ENCODE measurements at places on chromosomes 3 and 15. TPM values are rescaled to one million over a fixed set of nuclear protein-coding genes. Genes with fewer than 3 reads are reported as not detected.

- DNase-seq = no peak
These were observed 2.5 kb downstream of the RORA start for GRCh38 chr15:61226361-61227256.

- DNase-seq = no peak
These were observed 10.2 kb downstream of the CTDSPL start for GRCh38 chr3:37871858-37872257.

GRCh38 chr3:48112813-48113212, 75.4 kb downstream of the CDC25A start:
- DNase-seq = no peak

Gene OCA2
- 0.27 TPM for total RNA-seq

Gene THPO
- total RNA-seq = 0.55 TPM

DNA sequence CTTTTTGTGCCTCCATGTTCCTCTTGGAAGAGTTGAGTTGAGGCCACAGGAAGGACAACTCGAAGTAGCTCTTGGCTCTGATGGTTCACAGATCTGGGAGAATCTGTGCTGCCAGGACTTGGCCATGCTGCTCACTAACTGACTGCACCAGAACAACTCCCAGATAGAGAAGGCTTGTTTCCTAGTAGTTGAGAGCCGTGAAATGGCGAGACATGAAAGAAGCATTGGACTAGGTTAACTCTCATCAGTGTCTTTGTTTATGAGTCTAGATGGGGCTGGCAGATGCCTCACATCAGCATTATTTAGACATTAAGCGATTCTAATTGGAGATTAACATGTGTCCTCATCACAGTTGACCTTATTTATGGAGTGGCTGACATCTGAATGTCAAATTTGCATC, 92.9 kb upstream of the AGBL1 start:
- no peak for DNase-seq

GRCh38 chr3:135292162-135292561, 497.1 kb downstream of the EPHB1 start:
- DNase-seq = no peak

Gene P3H2
- 36.2 TPM for total RNA-seq

Gene PIGZ
- 0.55 TPM for total RNA-seq

DNA sequence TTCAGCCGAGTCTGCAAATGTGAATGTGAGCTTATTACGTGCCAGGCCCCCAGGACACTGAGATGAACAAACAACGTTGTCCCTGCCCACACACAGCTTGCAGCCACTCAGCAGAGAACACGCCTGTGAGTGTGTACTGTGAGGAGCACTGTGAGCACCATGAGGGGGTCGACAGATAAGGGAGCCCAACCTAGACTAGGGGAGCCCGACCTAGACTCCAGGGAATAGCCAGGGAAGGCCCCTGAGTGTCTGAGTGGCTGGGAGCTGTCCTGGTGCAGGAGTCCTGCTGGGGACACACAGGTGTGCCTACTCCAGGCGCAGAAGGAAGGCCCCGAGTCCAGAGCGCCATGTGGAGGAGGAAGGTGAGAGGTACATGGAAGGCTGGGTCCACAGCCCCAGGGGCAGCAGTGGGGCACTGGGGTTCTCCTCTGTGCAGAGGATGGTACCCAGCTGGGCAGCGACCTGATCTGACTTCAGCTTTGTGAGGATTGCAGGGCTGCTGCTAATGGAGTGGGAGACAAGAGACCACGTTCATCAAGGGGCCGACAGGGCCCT, 36.5 kb downstream of the MGLL start:
- no peak for DNase-seq

DNA sequence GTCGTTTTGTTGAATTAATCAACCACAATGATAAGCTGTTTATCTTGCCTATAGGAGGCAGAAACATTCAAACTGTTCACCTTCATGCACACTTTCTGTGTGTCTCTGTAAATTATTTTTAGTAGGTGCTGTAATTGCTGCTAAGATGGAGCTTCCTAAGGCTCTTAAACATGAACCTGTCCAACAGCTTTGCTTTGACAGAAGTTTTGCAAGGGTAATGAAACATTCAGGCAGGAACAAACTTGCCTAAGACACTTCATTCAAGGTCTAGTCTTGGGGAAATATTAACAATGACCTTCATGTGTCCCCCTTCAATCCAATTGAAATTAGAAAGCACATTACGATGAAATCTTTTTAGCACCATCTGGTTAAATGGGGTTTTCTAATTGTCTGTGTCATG, 156.1 kb downstream of the DIPK2A start:
- no peak for DNase-seq

Gene SLC24A5
- not detected for total RNA-seq

Gene RNF123
- total RNA-seq = 45.5 TPM

GRCh38 chr3:22491344-22491743, 711.8 kb upstream of the UBE2E2 start:
- no peak for DNase-seq

Gene ZSCAN29
- total RNA-seq = 41.6 TPM

GRCh38 chr3:72157748-72158638, 373.0 kb upstream of the PROK2 start:
- DNase-seq = no peak

DNA sequence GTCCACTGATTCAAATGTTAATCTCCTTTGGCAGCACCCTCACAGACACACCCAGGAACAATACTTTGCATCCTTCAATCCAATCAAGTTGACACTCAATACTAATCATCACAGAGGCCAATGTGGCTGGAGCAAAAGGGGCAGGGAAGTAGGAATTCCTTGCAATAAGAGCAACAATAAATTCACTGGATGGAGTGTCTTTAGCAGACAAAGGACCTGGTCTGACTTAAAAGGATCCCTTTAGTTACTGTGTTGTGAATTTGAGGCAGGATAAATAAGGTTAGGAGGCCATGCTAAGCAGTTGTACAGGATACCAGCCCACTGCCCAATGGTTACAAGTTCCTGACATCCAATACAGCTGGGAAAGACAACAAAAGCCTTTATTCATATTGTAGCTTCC, 12.3 kb upstream of the GFM1 start:
- no peak for DNase-seq

Gene DNAH12
- total RNA-seq = not detected

- peak; percentile 69 for DNase-seq
These were observed 92.0 kb upstream of the CCDC54 start for GRCh38 chr3:107285197-107285596.

GRCh38 chr3:151147299-151147698, 55.7 kb downstream of the GPR171 start:
- no peak for DNase-seq

GRCh38 chr3:189236352-189236751, 64.6 kb downstream of the TPRG1 start:
- DNase-seq = no peak

Gene PCLAF
- 27.2 TPM for total RNA-seq

GRCh38 chr3:94615275-94616065, 552.6 kb downstream of the NSUN3 start:
- no peak for DNase-seq

GRCh38 chr15:26038693-26039092, 175.6 kb upstream of the ATP10A start:
- peak; percentile 28 for DNase-seq

- no peak for DNase-seq
These were observed 28.9 kb downstream of the RAD51 start for GRCh38 chr15:40723919-40724318.

GRCh38 chr3:177490626-177491025, 293.3 kb upstream of the TBL1XR1 start:
- DNase-seq = no peak

Gene GOLGA8O
- not detected for total RNA-seq

GRCh38 chr3:9615003-9615628, 34.2 kb upstream of the MTMR14 start:
- DNase-seq = no peak

GRCh38 chr3:192399767-192400166, 327.6 kb downstream of the FGF12 start:
- DNase-seq = no peak

Gene SV2B
- 1.4 TPM for total RNA-seq

Gene TTC21A
- 3.8 TPM for total RNA-seq

DNA sequence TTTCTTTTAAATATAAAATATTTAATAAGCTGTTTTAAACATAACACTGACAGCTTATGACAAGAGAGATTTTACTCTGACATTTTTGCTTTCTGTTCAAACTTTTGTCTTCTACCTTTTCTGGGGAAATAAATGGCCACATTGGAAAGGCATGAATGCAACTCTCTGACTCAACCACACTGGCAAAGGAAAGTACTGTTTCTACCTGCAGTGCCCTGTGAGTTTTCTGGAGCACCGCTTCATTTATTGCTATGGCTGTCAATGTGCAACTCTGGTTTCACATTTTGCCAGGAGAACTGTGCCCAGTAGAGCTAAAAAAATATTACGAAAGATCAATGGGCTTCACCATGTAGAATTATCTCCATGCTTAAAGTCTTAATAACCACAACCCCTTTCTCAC, 15.1 kb downstream of the PDZRN3 start:
- no peak for DNase-seq

Gene P2RY13
- not detected for total RNA-seq

GRCh38 chr3:12869035-12869621, 27.8 kb upstream of the RPL32 start:
- DNase-seq = peak; percentile 88

Gene SEMA3F
- total RNA-seq = 49.0 TPM

- DNase-seq = no peak
These were observed 10.7 kb downstream of the PDE8A start for GRCh38 chr15:84992157-84992944.

DNA sequence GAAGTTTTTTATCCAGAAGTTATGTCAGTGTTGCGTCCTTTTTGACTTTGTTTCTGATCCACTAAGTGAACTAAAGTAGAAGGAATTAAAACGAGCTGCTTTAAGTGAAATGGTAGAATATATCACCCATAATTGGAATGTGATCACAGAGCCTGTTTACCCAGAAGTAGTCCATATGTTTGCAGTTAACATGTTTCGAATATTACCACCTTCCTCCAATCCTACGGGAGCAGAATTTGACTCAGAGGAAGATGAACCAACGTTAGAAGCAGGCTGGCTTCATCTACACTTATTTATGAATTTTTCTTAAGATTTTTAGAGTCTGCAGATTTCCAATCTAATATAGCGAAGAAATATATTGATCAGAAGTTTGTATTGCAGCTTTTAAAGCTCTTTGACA, 57.6 kb downstream of the DNAH1 start:
- DNase-seq = no peak

Gene HIGD2B
- not detected for total RNA-seq

GRCh38 chr3:53823956-53824657, 22.1 kb downstream of the CHDH start:
- DNase-seq = no peak

Gene FSD2
- not detected for total RNA-seq
